GM23338 (cell line): ENCODE measurements at places on chromosomes 11 and 22. TPM values are rescaled to one million over a fixed set of nuclear protein-coding genes. Genes with fewer than 3 reads are reported as not detected.
A peak's percentile ranks its signal among the peaks of the same experiment; 100 is the strongest.

Gene ANO5
- total RNA-seq = 6.8 and 8.3 TPM in 2 replicates

Gene OR52N4
- 0.27 TPM in 1 of 2 replicates, not detected in the other for total RNA-seq

Gene POGLUT3
- total RNA-seq = 12.2 and 14.1 TPM in 2 replicates

DNA sequence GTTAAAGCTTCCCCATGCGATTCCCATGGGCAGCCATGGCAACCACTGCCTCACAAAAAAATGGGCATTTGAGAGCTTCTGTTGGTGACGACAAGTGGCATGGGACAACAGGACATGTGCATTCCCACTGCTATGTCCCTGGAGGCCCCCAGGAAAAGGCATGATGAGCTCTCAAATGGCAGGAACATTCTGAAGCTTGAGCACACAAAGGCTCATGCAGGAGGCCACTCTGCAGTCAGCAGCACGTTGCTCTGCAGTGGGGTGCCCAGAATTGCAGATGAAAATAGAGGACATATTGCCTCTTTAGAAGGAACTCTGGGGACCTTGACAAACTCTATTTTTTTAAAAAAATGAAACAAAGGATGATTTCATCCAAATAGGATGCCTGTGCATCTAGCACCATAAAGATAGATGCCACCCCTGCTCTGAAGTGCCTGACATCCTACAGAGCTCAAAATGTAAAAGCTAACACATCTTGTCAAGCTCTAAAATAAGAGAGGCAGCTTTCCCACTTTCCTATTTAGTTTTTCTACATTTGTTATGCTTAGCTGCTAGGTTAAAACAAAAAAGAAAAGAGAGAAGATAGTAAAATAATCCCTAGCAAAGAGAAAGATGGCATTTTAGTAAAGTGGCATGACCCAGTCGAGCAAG, 277.6 kb upstream of the ZC3H12C start:
- DNase-seq = no peak

Gene CHRDL2
- total RNA-seq = 0.16 and 0.21 TPM in 2 replicates

GRCh38 chr11:124791626-124792341, 8.4 kb downstream of the MSANTD2 start:
- no peak for DNase-seq

Gene KDM4E
- not detected in 2 replicates for total RNA-seq

Gene PKNOX2
- 0.43 and 0.83 TPM in 2 replicates for total RNA-seq

- no peak for DNase-seq
Observed at GRCh38 chr11:131036514-131036913, 120.2 kb upstream of the SNX19 start.

DNA sequence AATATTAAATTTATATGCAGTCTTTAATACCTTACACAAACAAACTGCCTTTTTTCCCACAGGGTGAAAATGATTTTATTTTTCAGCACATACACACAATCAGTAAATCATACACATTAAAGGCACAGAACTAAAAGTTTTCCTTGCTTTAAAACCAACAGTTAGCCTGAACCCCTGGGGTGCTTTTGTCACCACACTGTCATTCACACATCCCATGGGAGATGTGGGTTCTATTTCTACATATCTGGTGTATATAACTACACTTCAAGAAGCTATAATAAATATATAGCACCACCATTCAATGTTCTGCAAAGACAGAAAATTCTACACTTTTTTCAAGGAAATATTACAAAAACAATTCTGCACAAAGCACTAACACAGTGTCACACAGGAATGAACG, 197.0 kb downstream of the GUCY1A2 start:
- DNase-seq = peak; percentile 14

GRCh38 chr11:119771172-119771770, 42.3 kb upstream of the NECTIN1 start:
- no peak for DNase-seq

DNA sequence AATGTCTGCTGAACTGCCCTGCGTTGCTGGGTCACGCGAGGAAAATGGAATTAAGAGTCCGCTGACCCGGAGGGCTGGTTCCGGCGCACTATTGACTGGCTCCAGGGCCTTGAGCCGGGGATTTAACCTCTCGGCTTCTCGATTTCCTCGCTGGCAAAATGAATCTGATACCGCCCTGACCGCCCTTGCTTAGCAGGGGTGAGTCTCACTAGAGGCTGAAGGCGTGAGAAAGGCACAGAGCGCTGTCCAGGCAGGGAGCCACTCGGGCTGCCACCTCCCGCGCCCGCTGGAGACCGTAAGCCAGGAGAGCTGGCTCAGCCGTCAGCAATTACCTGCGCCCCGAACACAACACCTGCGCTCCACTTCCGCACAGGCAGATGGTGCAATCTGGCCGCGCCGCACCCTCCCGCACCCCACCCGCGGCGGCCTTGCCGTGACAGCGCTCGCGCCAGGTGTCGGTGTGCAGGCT, 65.6 kb downstream of the BUD13 start:
- DNase-seq = peak; percentile 62

DNA sequence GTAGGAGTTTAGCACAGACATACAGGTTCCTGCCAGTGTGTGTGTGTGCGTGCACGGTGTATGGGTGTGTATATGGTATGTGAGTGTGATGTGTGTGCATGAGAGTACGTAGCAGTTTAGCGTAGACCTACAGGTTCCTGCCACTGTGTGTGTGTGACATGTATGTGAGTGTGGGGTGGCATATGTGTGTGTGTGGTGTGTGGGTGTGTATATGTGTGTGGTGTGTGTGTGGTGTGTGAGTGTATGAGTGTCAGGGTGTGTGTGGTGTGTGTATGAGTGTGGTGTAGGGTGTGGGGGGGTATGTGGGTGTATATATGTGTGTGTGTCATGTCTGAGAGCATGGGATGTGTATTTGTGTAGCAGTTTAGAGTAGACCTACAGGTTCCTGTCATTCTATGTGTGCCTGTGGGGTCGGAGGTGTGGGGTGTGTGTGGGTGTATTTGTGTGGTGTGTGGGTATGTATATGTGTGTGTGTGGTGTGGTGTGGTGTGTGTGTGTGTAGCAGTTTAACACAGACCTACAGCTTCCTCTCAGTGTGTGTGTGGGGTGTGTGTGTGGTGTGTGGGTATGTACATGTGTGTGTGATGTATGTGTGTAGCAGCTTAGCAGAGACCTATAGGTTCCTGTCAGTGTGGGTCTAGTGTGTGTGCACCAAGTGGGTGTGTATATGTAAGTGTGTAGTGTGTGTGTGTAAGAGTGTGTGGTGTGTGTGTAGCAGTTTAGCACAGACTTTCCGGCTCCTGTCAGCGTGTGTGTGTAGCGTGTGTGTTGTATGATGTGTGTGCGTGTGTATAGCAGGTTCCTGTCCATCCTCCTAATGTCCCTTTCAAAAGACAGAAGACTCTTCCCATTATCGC, 31.8 kb upstream of the TBCEL start:
- no peak for DNase-seq

DNA sequence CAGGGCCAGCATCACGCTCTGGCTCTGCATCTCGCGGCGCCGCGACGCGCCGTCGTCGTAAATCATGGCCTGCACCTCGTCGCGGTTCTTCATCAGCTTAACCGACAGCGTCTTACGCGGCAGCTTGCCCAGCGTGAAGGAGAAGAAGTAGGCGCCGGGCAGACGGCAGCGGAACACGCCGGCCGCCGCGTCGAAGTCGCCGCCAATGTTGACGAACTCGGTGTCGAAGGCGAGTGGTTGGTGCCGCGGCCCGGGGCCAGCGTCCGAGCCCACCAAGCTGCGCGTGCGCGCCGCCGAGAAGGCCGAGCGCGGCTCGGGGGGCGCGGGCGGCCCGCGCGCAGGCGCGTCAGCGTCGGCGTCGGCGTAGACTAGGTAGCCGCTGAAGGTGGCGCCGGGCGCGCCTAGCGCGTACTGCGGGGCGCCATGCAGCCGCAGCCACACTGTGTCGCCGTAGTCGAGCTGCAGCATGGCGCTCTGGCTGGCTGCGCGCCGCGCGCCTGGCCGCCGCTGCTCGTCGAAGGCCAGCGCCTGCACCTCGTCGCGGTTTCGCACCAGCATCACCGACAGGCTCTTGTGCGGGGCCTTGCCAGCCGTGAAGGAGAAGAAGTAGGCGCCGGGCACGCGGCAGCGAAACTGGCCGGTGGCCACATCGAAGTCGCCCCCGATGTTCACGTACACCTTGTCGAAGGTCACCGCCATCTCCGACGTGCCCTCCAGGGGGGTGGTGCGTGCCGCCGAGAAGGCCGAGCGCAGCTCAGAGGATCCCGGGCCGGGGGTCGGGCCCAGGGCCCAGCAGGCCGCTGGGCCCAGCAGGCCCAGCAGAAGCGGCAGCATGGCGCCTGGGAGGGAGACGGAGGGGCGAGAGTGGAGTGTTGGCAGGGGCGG, 3.7 kb downstream of the FAM180B start:
- peak; percentile 89 for DNase-seq

DNA sequence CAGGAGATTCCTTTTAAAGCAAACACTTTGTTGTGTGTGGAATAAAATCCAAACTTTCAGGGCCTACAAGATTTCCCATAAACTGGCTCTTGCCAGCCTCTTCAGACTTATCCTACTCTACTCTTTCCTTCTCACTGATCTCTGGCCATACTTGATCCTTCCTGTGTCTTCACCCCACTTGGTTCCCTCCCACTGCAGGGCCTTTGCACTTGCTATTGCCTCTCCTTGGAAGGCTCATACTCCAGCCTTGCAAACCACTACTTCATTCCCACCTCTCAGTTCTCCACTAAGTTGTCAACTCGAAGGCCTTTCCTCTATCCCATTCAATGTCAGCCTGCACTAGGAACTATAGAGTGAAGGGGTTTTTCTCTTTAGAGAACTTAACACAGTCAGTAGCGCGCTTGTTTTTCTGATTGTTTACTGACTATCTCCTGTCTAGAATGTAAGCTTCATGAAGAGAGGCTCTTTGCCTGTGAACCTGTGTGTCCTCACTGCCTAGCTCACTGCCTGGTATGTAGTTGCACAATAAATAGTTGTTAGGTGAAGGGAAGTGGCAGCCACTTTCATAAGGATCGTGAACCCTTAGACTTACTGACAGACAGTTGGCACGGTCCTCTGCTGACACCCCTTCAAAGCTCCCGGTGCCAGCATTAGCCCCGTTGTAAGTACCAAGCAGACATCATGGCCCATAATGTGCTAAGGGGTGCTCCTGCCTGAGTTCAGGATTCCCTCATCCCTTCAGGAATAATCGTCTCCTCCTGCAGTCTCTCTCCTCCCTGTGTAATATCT, 833 bp upstream of the ME3 start:
- no peak for DNase-seq

DNA sequence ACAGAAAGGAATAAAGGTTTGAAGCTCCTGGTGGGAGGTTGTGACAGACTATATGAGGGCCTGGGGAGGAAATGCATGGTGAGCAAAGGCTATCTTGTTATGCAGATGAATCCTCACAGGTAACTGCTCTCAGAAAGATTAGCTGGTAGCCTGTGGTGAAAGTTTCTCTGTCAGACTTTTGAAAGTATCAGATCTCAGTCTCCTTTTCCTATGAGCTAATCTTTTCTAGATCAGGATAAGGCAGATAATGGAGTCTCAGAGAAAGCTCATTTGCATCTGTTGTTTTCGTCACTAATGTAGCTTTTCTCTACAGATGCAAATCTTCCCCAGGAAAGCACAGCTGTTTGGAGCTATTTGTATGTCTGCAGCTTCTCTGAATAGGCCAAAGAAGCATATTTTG, 21.0 kb upstream of the OR6X1 start:
- peak; percentile 88 for DNase-seq

GRCh38 chr11:40241524-40242051, 1217.9 kb downstream of the LRRC4C start:
- no peak for DNase-seq

DNA sequence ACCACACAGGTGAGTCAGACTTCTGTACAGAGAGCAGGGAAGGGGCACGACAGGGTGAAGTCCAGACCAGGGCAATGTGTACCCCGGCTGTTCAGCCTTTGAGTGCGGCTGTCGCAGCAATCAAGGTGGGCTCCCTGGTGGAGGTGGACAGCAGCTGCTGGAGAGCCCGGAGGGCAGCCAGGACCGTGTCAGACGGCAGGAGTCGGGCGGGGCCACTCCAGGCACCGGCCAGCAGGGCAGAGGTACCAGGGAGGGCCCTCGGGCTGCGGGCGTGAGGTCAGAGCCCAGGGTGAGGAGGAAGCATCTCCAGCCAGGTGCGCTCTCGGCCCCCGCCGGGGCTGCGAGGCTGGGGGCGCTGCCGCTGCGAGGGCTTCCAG, 802 bp upstream of the PIM3 start:
- DNase-seq = peak; percentile 62

DNA sequence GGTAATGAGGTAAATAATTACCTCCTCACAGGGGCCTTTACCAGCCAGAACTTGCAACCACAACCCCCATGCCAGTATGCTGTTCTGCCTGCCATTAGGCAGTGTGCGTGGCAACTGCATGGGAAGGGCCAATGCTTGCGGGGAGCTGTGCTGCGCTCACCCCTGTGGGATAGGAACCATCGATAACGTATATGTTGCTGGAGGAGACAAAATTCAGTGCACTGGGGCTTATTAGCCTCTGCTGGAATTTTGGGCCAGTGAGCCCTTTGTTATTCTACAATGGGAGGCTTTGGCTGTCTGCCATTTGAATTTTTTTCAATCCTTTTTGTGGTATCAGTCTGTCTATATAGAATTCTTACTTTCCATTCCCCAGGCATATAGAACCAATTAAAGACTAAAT, 47.3 kb downstream of the PPP2R1B start:
- DNase-seq = no peak

GRCh38 chr11:18352581-18352980, 30.2 kb downstream of the GTF2H1 start:
- DNase-seq = no peak

DNA sequence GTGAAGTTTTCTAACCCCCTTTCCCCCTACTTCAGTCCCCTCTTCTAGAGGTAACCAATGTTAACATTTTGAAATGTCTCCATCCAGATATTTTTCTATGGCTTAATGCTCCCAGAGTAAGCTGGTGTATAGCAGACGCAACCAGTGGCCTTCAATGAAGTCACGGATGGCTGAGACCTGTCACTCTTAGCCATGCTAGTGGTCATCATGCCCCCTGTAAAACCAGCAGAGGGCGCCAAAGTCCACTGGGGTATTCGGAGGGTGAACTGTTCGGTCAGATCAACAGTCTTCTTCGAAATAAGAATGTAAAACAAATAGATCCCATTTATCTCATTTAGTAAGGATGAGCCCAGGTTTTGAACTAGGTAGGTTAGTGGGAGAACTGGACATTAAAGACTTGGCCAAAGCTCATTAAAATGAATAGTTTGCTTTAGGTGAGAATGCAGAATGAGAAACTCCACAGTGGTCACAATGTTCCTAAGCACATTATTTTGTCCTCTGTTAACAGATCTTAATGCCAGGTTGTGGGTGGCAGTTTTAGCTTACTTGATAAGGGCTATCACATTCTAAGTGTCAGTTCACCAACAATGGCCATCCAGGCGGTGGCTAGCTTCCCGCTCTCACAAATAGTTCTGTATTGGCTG, 8.6 kb upstream of the MMP8 start:
- DNase-seq = peak; percentile 85

DNA sequence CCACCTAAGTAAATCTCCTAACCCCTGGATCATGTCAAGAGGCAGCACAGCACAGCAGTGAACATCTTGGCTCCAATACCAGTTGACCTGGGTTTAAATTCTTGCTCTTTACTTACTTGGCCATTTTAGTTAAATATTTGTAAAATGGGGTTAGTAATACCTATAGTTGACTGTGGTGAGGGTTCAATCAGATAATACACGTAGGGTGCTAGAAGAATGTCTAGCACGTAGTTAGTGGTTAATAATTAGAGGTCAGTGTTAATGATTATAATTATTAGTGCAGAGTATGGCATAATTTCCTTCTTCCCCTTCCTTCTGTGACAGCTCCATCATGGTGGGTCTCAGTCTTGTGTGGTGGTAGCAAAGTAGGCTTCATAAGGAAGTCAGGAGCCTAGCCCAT, 520.8 kb downstream of the INSC start:
- DNase-seq = no peak

- peak; percentile 81 for DNase-seq
Observed at GRCh38 chr11:80727315-80727714, 1286.5 kb upstream of the TENM4 start.

Gene ACTN3
- 3.8 and 6.3 TPM in 2 replicates for total RNA-seq

Gene OR56A1
- 0.35 and 0.97 TPM in 2 replicates for total RNA-seq
